Activated CD8-positive, alpha-beta T cell treated with anti-CD3 and anti-CD28 coated beads for 36 hours (primary cell): ENCODE measurements at places on chromosomes 12 and 14. TPM values are rescaled to one million over a fixed set of nuclear protein-coding genes. Genes with fewer than 3 reads are reported as not detected.

GRCh38 chr12:108642899-108643654 is 9.4 kb upstream of the SELPLG start:
- no peak for DNase-seq
- no peak overlapping the region for H3K4me3 ChIP-seq
- no peaks in the 10 kb centered on the region for H3K27me3 ChIP-seq
- H3K36me3 ChIP-seq: peaks cover 20% of the 10 kb centered on the region
- H3K27ac ChIP-seq: no peak overlapping the region
- H3K4me1 ChIP-seq: peaks cover 24% of the 10 kb centered on the region

GRCh38 chr14:77979171-77979570 is 179.3 kb downstream of the ADCK1 start:
- no peak overlapping the region for H3K4me3 ChIP-seq
- no peaks in the 10 kb centered on the region for H3K36me3 ChIP-seq
- H3K27me3 ChIP-seq: peaks cover 25% of the 10 kb centered on the region
- peaks cover 3% of the 10 kb centered on the region for H3K4me1 ChIP-seq

PIWIL1 gene
- not detected for total RNA-seq

CDK4 gene
- total RNA-seq: 221 TPM
